ENCODE measurements at places on chromosomes 2 and 18.

DNA sequence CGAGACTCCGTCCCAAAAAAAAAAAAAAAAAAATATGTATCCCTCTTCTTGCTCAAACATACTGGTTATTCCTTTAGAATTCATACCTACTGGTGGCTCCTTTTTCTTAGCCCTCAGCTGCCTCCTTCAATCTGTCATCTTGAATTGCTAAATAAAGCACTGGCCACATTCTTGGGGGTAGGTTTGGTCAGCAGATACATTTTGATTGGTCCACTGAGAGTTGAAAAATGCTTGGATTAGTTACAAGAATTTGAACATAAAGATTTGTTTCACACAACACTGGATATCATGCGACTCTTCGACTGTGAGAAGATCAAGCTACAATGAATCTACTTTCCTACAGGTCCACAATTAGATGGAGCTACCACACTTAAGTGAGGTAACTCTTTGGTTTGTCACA, 906.1 kb upstream of the SLC39A10 start:
- no peak for DNase-seq

- DNase-seq: no peak
Observed at GRCh38 chr18:48989304-48990303, 38.8 kb upstream of the SMAD7 start.

DNA sequence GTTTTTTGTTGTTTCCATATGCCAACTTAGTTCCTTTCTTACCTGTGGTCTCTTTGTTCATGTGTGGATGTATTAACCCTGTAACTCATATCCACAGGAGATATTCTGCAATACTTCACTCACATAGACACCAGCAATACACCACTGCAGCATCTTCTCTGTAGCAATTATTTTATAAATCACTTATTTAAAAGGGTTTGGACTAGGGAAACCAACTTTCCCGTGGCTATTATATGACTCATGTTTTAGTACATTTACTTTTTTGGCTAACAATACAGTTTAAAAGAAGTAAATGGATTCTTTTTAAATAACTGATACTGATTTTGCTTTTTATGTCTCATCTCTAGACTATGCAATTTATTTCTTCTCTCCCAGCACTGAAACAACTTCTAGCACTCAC, 488.9 kb downstream of the MBD2 start:
- no peak for DNase-seq

- no peak for DNase-seq
Observed at GRCh38 chr2:196149948-196150347, 21.4 kb downstream of the STK17B start.

- DNase-seq: no peak
Observed at GRCh38 chr18:9608728-9609127, 5.6 kb downstream of the PPP4R1 start.

Data from OCI-LY7 (cell line).